ENCODE measurements at places on chromosomes 7 and 10. TPM values are rescaled to one million over a fixed set of nuclear protein-coding genes. Genes with fewer than 3 reads are reported as not detected.

The SND1 gene
- total RNA-seq: 139 TPM

The PALD1 gene
- 0.80 TPM for total RNA-seq

The AOAH gene
- not detected for total RNA-seq

The TMEM273 gene
- total RNA-seq: not detected

DNA sequence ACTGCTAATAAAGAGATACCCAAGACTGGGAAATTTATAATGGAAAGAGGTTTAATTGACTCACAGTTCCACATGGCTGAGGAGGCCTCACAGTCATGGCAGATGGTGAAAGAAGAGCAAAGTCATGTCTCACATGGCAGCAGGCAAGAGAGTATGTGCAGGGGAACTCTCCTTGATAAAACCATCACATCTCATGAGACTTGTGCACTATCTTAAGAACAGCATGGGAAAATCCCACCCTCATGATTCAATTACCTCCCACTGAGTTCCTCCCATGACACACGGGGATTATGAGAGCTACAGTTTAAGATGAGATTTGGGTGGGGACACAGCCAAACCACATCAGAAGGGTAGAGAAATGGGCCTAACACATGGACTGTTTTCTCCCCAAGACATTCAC lies 156.3 kb downstream of the CCDC71L start:
- DNase-seq: no peak

DNA sequence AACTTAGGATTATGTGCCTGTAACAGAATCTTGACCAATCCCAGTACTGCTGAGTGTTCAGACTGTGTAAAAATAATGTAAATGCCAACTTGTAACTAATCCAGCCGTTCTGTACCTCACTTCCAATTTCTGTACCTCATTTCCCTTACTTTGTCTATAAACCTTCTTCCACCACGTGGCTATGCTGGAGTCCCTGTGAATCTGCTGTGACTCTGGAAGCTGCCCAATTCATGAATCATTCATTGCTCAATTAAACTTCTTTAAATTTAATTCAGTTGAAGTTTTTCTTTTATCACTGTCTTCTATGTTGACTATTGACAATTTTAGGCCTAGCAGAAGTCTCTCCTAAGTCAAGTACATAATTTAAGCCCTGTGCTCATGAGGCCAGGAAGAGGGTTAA lies 215.3 kb upstream of the RHOBTB1 start:
- DNase-seq: peak; percentile 82

GRCh38 chr7:122199171-122199570 lies 55.1 kb upstream of the AASS start:
- DNase-seq: peak; percentile 5

GRCh38 chr7:117872561-117873309 lies 506 bp downstream of the CTTNBP2 start:
- DNase-seq: no peak

DNA sequence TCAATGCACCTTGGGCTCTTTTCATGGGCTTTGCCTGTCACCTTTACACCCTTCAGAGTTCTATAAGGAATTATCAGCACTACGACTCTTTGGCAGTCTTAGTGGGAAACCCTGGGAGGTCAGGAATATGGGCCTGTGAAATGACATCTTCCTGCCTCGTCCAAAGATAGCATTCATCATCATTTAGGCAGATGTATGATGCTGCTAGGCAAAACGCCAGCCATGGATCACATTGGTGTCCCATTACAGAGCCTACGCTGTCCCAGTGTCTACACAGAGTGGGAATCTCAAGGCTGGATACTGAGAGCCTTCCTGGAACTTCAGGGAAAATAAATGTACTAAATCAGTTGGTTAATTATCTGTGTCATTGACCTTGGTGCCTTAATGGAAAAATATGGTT lies 259.4 kb upstream of the CELF2 start:
- DNase-seq: no peak

Measured in PC-3 (cell line).